ENCODE measurements at places on chromosomes 1 and 21.

- peak; percentile 72 for DNase-seq
These were observed 62.3 kb downstream of the RUNX1 start for GRCh38 chr21:34986561-34987500.

- no peak for DNase-seq
These were observed 136.6 kb upstream of the GFI1 start for GRCh38 chr1:92623187-92623778.

DNA sequence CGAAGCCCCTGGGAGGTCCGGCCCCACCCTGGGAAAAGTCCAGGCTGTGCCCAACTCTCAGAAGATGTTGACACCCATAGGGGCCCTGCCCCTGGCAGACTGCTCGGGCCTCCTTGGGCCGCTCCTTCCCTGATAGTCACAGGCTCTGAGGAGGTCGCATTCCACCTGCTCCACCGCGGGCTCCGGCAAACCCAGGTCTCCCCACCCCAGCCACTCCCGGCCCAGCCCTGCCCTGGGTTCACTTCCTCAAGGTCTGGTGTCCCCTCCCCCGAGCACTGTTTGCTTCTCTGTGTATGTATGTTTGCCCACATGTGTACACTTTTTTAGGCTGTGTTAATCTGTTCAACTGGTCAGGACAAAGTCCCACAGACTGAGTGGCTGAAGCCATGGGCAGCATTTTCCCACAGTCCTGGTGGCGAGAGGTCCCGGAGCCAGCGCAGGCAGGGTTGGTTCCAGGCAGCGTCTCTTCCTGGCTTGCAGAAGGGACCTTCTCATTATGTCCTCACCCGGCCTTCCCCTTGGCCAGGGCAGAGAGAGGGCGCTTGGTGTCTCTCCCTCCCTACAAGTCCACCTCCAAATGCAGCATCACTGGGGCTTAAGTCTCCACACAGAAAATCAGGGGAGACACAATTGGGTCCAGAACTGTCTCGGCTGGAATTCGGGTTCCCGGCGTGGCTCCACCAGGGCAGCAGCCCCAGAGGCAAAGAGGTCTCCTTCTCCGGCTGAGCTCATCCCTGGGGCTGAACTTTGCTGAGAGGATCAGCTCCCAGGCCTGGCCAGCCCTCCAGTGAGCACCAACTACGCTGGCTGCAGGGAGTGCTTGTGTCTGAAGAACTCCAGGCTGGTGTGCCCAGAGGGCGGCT, 10.5 kb upstream of the PRXL2B start:
- no peak for DNase-seq

- DNase-seq: no peak
These were observed 123.1 kb downstream of the CLIC6 start for GRCh38 chr21:34791776-34792503.

GRCh38 chr1:92194511-92194910, 23.2 kb upstream of the C1orf146 start:
- no peak for DNase-seq

DNA sequence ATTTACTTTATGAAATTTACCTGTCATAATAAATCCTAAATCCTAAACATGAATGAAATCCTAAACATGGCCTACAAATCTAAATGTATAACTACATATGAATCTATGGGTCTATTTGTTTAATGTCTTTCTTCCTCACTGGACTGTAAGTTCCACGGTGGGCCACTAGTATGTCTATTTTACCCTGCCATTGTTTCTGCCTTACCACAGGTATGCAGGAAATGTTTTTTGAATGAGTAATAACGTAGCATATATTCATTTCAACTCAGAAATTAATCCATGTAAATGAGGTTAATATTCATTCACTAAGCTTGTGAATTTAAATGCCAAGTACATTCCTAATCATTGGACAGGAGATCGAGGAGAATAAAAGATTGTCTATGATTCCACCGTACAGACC, 35.3 kb downstream of the B3GALNT2 start:
- DNase-seq: no peak

DNA sequence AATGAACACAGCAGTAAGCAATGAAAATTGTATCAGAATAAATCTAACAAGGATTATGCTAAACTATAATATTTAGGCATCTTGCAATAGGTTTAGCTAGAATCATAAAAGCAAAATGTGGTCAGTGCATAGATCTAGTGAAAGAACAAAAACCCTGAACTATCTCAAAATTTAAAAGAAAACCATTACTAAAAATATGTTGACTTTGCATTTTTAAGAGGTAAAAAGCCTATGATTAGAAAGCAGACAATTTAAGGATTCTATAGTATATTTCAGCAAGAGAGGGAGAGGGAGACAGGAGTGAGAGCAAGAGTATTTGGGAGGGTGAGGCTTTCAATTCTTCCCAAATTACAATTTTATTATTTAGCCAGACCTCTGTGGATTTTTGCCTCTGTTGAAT, 219.4 kb downstream of the TTLL7 start:
- DNase-seq: no peak

GRCh38 chr21:37425001-37425400, 58.4 kb downstream of the DYRK1A start:
- DNase-seq: no peak

DNA sequence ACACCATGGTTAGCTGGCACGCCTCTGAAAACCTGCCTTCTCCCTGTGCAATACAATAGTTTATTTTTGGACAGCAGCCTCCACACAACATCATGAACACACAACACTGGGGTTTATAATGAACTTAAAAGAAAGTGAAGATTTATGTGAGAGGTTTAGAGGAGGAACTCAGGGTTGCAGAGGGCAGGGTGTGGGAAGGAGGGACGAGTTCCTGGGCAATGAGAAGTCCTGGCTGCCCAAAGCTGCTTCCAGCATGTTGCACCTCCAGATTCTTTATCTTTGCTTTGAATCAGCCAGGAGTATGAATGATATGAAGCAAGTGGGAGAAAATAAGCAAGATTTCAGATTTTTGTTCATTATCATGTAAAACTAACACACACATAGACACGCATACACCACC, 11.3 kb upstream of the LRRC8D start:
- no peak for DNase-seq

GRCh38 chr1:54927472-54928240, 40.7 kb upstream of the DHCR24 start:
- DNase-seq: no peak

GRCh38 chr21:43211760-43212115, 42.9 kb downstream of the CRYAA start:
- DNase-seq: no peak

DNA sequence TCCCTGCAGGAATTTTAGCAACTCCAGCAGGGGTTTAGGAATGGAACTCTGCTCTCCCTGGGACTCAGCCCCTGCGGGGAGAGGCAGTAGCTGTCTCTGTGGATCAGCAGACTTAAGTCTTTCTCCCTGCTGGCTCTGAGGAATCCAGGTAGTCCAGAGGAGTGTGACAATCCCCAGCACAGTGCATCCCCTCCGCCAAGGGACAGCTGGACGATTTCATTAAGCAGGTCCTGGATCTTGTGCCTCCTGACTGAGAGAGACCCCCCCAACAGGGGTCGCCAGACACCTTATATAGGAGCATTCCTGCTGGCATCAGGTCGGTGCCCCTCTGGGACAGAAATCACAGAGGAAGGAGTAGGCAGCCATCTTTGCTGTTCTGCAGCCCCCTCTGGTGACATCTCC, 30.6 kb downstream of the AKT3 start:
- no peak for DNase-seq

- no peak for DNase-seq
These were observed 76.7 kb downstream of the SLC35F3 start for GRCh38 chr1:233981042-233981675.

GRCh38 chr1:233730809-233731208, 116.9 kb downstream of the KCNK1 start:
- DNase-seq: no peak

- no peak for DNase-seq
These were observed 514.9 kb upstream of the PKN2 start for GRCh38 chr1:88169139-88169538.

- DNase-seq: no peak
These were observed 105.3 kb downstream of the DISP1 start for GRCh38 chr1:222920169-222920568.

DNA sequence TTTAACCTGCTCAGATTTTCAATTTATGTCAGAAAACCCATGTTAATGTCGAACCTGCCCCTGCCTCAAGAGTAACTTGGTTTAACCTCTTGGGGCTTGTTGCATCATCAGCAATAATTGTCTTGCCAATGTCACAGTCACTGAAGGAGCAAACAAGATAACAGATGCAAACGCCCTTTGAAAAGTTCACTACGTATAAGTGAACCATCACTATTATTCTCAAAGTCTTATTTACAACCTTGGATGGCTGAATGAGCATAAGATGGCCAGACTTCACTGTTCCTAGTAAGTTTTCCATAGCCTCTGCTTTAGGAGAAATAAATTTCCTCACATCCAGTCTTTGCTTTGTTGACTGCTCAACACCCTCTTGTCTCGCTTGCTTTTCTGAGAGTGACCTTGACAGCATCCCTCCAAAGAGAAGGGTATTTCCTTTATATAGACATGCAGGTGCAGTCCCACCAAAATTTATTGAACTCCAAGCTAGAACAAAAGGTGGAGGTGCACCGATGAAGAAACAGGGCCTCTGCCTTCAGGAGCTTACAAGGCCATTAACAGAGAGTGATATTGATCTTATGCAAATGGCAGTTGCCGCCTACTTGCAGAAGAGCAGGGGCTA, 749 bp upstream of the LRIG2 start:
- DNase-seq: no peak

DNA sequence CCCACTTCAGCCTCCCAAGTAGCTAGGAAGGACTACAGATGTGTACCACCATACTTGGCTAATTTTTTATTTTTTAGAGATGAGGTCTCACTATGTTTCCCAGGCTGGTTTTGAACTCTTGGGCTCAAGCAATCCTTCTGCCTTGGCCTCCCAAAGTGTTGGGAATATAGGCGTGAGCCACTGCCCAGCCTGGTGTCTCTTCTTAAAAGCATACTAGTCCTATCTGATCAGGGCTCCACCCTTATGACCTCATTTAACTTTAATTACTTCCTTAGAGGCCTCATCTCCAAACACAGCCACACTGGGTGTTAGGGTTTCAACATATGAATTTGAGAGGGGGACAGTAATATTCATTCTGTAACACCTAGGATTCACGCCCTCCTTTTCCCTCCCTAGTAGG, 130.9 kb downstream of the GLIS1 start:
- DNase-seq: no peak

- no peak for DNase-seq
These were observed 12.7 kb downstream of the VSIG8 start for GRCh38 chr1:159849626-159850366.

DNA sequence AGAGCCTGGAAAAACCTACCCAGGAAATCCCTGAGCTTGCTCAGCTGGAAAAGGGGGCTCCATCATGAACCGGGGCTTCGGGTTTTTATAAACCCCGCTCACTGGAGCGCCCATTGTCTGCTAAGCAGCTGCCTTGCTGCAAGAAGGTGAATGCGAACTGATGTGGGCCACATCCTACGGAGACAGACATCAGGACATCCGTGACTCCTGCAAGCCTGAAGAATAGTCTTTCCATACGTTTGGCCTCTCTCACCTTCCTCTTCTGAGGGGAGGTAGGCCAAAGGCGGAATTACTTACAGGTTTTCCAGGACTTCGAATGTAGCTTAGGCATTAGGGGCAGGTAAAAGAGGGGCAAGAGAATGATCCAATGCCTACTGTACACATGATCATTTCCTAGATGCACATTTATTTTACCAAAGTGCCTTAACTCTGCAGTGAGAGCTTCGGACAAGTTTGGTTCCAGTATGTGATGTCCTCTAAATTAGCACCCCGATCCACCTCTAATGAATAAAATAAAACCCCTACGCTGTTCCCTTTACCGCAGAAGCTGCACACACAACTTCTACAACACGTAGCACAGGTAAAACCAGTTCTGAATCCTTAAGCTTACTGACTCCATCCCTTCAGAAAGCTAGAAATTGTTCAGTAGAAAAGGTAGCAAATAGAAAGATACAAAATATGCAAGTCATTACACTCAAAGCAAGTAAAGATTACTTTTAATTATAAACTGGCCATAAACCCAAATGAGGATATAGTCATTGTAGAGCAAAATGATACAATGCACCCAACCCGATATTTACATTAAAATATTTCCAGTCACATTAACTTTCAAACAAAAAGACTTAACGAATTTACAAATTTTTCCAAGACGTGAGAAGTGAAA, 866 bp upstream of the SORT1 start:
- no peak for DNase-seq

DNA sequence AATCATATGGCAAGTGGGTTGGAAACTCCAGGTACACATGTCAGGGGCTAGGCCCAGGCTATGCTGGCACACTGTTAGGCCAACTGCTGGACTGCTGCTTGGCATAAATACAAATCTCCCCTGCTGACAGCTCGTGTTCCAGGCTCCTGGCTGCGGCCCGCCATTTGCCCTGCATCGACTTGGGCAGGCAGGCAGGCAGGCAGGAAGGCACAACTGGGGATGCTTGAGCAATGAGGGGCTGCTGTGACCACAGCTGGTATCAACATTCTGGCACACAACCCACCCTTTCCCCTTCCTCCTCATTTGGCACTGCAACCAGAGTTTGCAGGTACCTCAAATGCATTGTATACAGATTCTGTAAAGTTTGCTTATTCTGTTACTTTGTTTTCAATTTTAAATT, 53.2 kb downstream of the SAMSN1 start:
- no peak for DNase-seq

- DNase-seq: no peak
These were observed 12.3 kb downstream of the RYR2 start for GRCh38 chr1:237054313-237054712.

DNA sequence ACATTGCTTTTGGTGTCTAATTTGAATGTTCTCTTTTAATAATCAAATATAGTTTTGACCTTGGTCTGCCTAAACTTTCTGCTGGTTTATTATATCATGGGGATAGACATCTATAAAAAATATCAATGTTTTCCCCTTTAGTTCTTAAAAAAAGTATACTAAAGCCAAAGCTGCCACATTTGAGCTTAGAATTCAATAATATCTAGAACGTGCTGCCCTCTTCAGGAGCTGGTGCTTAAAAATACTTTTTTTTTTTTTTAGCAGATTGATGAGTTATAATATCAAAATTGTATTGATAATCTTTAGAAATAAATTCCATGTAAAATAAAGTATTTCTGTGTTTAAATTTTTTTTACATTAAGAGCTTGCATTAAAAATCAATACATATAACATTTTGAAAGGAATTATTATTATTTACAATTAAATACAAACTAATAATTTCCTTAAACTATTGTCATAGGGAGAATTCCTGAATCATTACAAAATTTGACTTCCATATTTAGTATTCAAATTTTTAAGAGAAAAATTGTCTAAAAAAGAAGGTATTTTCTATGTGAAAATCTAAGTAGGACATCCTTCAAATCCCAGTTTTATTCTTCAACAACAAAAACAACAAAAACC, 40.1 kb upstream of the ADGRL2 start:
- no peak for DNase-seq

- no peak for DNase-seq
These were observed 49.5 kb downstream of the RHBG start for GRCh38 chr1:156418416-156419070.

DNA sequence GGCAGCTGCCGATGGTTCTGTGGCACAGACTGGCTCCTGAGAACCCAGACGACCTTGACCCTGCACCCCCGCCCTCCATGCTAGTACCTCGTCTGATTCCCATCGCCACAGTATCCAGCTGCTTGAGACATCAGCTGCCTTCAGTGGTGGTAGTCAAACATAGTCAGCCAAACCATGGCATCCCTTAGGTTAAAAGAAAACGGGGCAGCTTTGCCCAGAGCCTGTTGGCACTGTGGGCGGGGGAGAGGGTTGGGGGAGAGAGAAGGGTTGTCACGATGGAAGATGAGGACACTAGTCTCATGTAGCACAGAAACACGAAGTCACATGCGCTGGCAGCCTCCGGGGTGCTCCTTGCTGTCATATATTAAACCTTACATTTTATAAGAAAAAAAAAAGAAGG, 961 bp upstream of the TDRD5 start:
- no peak for DNase-seq

GRCh38 chr1:36961062-36961615, 73.2 kb downstream of the GRIK3 start:
- no peak for DNase-seq
